ENCODE measurements at places on chromosomes 16 and 17.

- peak; percentile 39 for DNase-seq
Observed at GRCh38 chr17:16908273-16908672, 63.6 kb downstream of the TNFRSF13B start.

DNA sequence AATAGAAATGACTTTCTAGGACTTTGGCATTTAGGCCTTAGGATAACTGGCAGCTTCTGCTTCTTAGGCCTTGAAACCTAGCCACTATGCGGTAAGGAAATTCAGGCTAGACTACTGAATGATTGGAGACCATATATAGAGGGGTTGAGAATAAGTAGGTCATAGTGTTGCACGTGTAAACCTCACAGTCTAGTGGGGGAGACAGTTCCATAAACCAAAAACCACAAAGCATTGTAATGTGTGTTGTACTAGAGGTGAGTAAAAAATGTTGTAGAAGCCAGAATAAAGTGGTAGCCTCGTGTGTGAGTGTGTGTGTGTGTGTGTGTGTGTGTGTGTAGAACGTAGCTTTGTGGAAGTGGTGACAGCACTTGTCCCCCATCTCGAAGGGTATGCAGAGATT is 188.5 kb downstream of the MAP2K6 start:
- no peak for DNase-seq

DNA sequence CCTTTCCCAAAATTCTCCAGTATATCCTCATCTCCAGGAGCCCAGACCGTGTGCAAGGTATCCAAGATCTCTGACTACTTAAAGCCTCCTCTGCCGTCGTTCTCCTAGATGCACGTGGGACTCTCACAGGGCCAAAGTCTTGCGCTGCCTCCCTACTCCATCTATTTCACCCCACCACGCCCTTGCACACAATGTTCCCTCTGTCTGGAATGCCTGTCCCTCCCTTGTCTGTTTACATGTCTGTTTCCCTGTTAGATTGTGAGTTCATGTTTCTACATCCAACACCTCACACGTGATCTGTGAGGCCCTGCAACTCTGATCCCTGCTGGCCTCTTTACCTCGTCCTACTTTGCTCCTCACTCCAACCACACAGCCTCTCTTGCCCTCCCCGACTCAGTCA is 4.9 kb upstream of the FZD2 start:
- DNase-seq = no peak

- DNase-seq = no peak
Observed at GRCh38 chr16:84787263-84787622, 32.5 kb upstream of the CRISPLD2 start.

DNA sequence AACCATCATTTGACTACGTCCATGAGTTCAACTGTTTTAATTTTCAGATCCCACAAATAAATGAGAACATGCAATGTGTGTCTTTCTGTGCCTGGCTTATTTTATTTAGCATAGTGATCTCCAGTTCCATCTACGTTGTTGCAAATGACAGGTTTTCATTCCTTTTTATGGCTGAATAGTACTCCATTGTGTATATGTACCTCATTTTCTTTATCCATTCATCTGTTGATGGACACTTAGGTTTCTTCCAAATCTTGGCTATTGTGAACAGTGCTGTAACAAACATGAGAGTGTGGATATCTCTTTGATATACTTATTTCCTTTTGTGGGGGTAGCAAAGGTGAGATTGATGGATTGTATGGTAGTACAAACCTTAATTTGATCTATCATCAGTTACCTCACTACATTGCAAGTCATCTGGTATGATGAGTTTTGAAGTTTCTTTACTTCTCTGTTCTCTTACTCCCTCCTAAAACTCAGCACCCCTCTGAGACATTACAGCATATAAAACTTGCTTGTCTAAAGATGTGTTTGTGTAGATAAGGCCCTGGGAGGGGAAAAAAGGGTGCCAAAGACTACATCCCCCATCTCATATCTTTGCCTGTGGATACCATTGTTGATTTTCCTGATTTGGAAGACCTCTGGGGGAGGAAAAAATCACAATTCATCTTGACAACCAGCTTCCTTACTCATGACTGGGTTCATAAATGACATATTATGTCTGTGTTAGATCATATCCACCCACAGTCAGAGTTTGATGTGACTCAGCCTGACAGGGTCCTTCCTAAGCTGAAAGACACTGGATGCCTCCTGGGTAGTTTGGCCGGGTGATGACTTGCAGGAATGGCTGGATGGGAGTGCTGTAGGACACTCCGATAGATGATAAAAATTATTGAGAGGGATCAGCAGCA is 47.6 kb downstream of the ABCA9 start:
- DNase-seq = no peak

GRCh38 chr16:19210280-19210924 is 42.4 kb downstream of the SYT17 start:
- no peak for DNase-seq

DNA sequence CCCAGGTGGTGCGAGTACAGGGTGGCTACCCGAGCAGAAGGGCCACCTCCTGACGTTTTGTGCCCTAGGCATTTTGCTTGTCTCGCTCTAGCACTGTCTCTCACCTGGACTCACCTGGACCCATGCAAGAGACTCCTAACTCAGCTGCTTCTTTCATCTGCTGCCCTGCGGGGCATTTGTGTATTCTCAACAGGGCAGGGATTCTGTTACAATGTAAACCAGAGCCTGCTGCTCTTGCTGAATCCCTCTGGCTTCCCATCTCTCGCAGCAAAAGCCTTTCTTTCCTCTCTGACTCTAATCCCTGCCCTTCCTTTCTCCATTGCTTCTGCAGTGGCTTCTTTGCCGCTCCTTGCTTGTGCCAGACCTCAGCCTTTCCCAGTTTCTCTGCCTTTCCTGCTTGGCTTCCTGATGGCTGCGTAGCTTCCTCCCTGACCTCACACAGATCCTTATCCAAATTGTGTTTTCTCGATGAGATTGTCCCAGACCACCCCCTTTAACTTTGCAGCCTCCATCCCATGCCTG is 10.2 kb downstream of the ARSG start:
- no peak for DNase-seq

DNA sequence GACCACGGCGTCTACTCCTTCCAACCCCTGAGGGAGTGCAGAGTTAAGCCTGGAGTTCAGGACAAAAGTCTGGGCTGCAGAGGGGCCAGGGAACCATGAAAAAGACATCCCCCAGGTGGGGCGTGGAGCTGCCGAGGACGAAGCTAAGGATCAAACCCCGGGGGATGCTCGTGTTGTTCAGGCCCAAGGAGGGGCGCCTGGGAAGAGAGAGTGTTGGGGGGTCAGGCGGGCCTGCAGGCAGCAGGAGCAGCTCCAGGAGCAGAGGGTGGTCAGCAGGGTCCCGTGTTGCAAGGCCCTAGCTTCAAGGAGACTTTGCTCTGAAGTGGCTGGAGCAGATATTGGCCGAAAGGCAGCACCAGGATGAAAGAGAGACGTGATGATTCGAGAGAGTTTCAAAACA is 26.7 kb downstream of the NECAB2 start:
- DNase-seq = no peak

- DNase-seq = peak; percentile 54
Observed at GRCh38 chr17:2214047-2214928, 89.3 kb downstream of the SMG6 start.

DNA sequence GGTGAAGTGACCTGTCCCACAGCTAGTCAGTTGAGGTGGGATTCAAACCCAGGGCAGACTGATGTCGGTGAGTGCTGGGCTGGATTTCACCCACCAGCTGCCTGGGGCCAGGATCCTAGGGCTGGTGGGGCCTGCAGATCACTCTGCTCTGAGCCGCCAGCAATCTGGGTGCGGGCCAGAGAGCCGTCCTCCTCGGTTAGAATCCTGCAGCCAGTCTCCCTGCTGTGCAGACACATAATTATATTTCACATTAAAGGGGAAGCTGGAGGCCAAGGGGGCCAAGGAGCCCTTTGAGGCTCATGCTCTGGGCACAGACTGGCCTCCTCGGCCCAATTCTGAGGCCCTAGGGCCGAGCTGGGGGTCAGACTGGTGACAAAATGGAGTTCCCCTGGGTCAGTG is 996 bp upstream of the KCNJ12 start:
- DNase-seq = no peak

- no peak for DNase-seq
Observed at GRCh38 chr17:5354886-5355415, 64.5 kb downstream of the NUP88 start.

- DNase-seq = no peak
Observed at GRCh38 chr17:50277357-50277754, 3.1 kb downstream of the TMEM92 start.

DNA sequence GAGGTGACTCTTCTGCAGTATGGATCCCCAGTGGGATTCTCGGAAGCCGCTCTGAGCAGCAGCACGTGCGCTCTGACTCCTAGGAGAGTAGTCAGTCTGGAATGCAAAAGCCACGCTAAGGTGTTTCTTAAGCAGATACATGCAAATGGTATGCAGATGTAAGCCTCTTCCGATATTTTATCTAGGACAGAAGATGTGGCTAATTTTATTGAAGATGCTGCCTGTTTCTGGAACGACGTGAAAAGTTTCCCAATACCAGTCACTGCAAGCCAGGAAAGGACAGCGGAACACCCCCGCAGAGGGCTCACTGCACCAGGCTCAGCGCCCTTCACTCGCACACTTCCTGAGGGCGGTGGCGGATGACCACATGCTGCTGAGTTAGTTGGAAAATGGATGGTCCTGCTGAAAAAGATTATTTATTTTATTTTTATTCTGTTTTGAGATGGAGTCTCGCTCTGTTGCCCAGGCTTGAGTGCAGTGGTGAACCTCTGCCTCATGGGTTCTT is 10.1 kb downstream of the FADS6 start:
- no peak for DNase-seq
